ENCODE measurements at places on chromosomes 11 and 22.

DNA sequence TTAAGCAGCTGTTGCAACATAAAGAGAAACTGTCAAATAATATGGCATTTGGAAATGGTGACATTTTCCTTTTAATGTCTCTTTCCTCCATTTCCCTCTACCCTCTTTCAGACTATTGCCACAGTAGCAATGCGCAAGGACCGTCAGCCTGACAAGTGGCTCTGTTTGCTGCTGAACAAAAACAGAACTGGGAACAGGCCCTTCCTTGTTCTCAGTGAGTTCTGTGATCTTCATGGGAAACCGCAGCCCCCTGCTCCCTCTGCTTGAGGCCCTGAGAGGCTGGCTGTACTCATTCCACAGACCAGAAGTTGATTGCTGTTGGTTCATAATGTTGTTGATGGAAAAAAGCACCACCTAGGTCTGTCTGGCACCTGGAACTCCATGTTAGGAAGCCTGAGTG is 559.7 kb downstream of the OPCML start:
- DNase-seq = no peak

DNA sequence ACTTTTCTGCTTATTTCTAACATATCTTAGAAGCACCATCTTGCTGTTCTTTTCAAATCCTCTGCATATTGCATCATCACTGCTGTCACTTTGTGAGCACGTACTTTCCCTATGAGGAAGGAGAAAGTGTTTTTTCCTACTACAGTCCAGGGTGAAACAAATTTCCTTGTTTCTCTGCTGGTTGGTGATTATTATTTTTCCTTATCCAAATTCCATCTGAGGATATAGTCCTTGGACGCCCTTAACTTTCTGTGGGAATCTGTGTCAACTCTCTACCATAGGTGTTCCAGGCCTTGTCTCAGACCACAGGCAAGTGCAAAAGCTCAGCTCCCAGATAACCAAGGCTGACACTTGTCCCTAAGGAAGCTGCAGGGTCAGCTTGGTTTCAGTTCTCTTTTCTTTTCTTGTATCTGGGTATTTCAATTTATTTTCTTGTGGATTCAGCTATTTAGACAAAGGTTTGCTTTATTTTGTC is 29.4 kb upstream of the LYVE1 start:
- DNase-seq = no peak

DNA sequence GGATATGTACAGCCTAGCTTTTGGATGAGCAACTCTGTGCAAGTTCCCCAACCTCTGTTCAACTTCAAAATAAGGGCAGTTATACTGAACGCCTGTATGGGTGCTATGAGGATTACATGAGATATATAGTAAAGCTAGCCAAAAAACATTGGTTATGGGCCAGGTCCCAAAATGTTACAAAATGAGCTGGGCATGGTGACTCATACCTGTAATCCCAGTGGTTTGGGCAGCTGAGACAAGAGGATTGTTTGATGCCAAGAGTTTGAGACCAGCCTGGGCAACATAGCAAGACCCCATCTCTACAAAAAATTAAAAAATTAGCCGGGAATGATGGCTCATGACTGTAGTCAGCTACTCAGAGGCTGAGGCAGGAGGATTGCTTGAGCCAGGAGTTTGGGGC is 118.4 kb downstream of the TEAD1 start:
- no peak for DNase-seq

DNA sequence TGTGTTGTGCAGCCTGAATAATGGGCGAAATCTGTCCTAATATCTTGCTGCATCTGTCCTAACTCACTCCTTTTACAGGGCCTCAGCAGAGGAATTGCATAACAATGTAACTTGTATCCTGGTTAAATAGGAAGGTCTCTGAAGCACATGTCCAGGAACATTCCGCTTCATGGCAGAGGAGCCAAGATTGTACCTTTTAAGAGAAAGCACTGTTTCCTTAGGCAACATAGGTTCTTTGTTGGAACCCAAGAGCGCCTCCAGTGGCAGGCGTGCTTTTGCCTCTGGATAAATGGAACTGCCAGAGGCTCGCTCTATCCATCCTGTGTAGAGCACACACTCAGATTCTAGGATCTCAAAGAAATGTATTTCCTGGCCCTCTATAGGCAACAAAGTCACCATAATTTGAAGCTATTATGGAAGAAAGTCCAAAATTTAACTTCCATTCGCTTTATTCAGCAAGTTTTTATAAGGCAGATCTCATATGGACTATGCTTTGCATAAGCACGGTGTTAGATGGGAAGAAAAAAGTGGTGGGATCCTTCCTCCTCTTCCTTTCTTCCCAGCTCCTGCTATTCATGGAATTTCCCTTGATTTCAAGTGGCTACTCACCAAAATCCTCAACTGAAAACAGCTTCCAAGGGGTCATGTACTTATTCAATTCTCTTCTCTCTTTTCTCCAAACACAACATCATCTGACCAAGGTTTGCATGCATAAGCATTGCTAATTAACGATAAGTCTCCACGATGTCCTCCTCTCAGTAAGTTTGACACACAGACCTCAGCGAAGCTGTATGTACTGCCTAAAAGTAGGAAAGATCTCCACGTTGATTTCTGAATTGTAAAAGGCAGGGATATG is at the start of gene BLID:
Gene BLID (minus strand): TSS at position 692 of the 856 bp plus-strand sequence. CDS start 293 bp downstream, at position 399.
- no peak for DNase-seq

GRCh38 chr11:62399172-62399877 is 19.5 kb upstream of the SCGB1A1 start:
- DNase-seq = no peak

GRCh38 chr11:62577046-62577714 is 3.5 kb upstream of the EEF1G start:
- no peak for DNase-seq

DNA sequence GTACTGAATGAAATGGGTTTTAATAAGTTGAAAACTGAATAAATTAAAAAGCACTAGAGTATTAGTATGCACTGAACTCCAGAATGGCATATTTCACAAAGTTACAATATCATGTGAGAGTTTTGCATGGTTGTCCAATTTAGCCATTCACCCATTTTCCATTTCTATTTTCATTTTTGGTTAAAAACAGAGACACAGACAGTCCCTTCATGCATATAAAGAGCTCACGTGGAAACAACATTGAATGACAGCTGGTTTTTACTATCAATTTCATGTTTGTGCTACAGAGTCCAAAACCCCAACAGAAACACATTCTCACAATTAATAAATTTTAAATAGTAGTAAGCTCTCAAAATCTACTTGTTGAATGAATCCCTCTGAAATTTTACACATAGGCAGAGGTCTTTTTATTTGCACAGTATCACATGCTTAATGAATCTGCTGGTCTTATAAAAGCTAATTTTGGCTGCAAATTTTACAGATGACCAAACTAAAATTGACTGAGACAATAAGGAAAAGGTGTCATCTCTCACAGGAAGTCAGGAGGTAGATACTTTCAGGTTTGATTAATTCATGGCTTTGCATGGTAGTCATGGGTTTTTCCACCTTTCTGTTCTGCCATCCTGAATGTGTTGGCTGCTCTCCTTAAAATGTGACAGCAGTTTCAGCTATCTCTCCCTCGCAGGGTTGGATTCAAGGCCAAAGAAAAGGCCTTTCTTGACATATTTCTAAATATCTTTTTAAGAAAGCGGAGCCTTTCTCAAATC is 20.6 kb upstream of the DDI1 start:
- DNase-seq = no peak
